Bronchial epithelial cell (primary cell): ENCODE measurements at places on chromosomes 12 and 14.

DNA sequence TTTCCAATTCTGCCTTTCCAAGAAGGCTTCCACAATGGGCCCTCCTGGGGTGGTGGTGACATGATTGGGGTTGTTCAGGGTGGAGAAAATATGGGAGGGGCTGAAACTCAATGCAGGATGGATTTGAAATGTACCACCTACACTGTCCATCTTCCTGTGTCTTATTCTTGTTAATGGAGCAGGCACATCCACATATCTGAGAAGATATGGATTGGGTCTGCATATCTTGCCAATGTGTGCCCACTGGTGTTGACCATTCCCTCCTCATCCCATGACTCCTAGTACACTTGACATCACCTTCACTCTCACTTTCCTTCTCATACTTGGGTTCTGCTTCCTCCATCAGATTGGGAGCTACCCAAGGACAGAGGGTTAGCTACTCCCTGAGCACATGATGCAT is 7.2 kb downstream of the KRT76 start:
- DNase-seq = no peak

- DNase-seq = peak; percentile 56
These were observed 14.3 kb upstream of the ZFP36L1 start for GRCh38 chr14:68807148-68807600.

GRCh38 chr14:90850487-90850886 is 34.3 kb upstream of the TTC7B start:
- DNase-seq = peak; percentile 68

DNA sequence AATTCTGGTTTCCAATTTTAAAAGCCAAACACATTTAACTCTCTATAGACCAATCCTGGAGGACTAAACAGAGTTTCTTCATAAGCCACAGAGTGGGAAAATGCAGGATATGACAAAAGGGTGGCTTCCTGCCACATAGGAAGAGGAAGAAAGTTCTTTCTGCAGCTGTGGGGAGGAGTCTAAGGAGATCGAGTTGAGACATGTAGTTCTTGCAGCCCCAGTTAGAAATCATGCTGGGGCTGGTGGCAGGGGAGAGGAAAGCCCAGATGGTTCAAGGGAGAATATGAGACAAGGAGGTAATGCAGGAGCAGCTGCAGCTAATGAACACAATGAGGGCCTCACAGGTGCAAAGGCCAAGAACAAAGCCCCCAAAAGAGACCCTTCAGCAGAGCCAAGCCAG is 85.0 kb upstream of the ARID2 start:
- DNase-seq = peak; percentile 92

DNA sequence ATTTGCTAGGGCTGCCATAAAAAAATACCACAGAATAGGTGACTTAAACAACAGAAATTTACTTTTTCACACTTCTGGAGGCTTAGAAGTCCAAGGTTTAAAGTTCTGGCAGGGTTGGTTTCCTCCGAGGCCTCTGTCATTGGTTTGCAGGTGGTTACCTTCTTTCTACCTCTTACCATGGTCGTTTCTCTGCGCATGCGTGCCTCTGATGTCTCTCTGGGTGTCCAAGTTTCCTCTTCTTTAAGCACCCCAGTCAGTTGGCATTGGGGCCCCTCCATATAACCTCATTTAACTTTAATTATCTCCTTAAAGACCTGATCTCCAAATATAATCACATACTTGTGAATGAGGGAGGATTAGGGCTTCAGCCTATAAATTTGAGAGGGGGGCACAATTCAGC is 103.2 kb downstream of the SLC15A5 start:
- no peak for DNase-seq
